ENCODE measurements at places on chromosomes 7 and 10.

- DNase-seq: no peak
Observed at GRCh38 chr10:89553064-89553734, 17.8 kb upstream of the SLC16A12 start.

GRCh38 chr10:23096802-23097549 lies 1.6 kb downstream of the MSRB2 start:
- DNase-seq: peak; percentile 22

DNA sequence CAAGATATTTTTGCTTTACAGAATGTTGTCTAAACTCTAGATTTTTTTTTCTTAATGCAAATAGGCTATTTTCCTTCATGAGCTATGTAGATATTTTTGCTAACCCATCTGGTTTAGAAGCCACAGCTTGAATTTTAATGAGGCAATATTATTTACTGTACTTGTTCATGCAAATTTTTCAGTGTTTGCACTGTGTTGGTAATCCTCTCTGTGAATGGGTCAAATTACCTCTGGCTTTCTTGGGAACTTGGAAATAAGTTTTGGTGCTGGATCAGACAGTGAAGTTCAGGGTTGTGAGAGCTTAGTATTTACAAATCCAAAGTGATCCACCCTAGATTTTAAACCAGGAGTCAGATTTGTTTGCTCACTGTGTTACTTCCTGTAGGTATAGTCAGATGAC lies 686.9 kb downstream of the NXPH1 start:
- no peak for DNase-seq

- DNase-seq: no peak
Observed at GRCh38 chr7:80749270-80749669, 110.8 kb downstream of the CD36 start.
